ENCODE measurements at places on chromosomes 2 and 18.
A peak's percentile ranks its signal among the peaks of the same experiment; 100 is the strongest.

DNA sequence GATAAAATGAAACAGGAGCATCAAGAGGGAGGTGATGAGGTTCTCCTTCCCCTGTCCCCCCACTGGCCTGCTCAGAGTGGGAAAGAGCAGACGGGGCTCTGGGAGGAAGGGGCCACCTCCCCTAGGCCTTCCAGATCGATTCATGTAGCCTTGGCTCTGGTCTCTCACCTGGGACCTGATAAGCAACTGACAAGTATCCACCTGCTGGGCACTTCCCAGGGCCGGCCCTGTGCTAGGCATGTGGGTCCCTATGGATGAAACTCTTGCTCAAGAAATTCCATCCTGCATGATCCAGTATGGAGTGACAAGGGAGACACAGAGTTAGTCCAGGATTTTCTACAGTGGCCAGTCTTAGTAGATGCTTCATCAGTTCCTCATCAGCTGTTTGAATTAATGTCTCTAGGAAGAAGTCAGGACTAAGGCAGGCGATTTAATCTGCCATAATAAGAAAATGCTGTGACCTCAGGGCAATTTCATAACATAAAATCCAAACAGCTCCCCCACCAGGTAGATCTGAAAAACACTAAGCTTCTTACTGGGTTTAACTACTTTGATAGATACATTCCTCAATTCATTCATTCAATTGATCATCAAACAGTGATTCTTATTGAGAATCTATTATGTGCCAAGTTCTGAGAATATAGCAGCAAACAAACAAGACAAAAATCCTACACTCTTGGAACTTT, 44.7 kb upstream of the ZFP36L2 start:
- H3K27me3 ChIP-seq, result no peaks in the 10 kb centered on the region
- peaks cover 2% of the 10 kb centered on the region for H3K4me1 ChIP-seq
- no peak overlapping the region for H3K4me3 ChIP-seq

DNA sequence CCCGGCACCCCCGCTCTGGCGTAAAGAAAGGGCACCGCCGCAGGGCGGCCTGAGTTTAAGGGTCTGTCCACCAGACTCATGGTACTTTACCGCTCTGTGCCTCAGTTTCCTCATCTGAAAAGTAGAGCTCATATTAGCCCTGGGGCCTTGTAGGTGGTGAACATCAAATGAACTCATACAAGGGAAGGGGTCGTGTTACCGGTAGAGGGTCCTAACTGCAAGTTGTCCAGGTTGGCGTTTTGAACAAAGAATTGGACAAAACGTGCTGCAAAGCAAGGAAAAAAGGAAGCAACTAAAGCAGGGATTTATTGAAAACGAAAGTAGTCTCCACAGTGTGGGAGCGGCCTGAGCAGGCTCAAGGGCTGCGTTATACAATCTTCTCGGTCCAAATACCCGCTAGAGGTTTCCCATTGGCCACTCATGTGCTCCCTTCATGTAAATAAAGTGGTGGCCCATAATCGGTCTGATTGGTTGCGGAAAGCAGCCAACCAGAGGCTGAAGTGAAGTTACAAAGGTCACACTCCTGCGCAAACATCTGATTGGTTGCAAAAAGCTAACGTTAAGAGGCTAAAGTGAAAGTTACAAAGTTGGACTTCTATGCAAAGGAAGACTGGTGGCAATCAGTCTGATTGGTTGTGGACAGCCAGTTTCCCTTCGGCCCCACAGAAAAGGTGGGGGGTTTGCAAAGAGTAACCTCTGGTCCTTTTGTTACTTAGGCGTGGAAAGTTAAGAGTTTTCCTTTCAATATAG, 80.7 kb upstream of the LDLRAD4 start:
- peak overlapping the region; percentile 95 for H3K4me3 ChIP-seq
- H3K27ac ChIP-seq, result peak overlapping the region; percentile 85
- DNase-seq, result peak; percentile 75
- H3K4me1 ChIP-seq, result peaks cover 21% of the 10 kb centered on the region
- peaks cover 5% of the 10 kb centered on the region for H3K36me3 ChIP-seq

GRCh38 chr2:71611781-71612527, 158.6 kb downstream of the DYSF start:
- H3K36me3 ChIP-seq, result no peaks in the 10 kb centered on the region
- no peak overlapping the region for H3K4me3 ChIP-seq
- DNase-seq, result no peak
- H3K4me1 ChIP-seq, result no peaks in the 10 kb centered on the region

DNA sequence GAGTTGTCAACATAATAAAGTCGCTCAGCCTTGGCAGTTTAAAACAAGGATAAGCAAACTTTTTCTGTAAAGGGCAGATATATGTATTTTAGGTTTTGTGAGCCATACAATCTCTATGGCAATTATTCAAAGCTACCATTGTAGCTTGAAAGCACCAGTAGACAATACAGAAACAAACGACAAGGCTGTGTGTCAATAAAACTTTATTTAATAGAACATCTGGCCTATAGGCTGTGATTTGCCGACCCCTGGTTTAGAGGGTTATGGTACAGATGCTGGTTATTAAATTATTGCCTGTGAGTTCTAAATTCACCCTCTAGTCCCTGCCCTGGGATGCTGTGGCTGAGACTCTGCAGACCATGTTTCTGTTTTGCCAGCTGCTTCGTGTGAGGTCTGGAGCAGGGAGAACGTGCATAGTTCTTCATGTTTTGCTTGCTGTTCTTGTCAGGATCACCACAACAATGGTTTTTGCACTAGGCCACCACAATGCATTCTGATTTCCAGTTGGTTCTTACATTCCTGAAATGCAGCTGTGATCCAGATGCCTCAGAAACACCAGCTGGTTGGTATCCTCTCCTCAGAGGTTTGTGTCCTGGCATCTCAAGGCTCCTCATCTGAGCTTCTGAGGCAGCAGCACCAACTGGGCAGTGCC, 46.6 kb downstream of the ICOS start:
- no peak overlapping the region for H3K27ac ChIP-seq
- no peak for DNase-seq
- no peaks in the 10 kb centered on the region for H3K36me3 ChIP-seq

GRCh38 chr18:65398347-65399075, 352.3 kb upstream of the CDH7 start:
- H3K4me1 ChIP-seq, result no peaks in the 10 kb centered on the region
- H3K27ac ChIP-seq, result no peak overlapping the region
- no peak for DNase-seq
- H3K27me3 ChIP-seq, result no peaks in the 10 kb centered on the region
- no peaks in the 10 kb centered on the region for H3K36me3 ChIP-seq

DNA sequence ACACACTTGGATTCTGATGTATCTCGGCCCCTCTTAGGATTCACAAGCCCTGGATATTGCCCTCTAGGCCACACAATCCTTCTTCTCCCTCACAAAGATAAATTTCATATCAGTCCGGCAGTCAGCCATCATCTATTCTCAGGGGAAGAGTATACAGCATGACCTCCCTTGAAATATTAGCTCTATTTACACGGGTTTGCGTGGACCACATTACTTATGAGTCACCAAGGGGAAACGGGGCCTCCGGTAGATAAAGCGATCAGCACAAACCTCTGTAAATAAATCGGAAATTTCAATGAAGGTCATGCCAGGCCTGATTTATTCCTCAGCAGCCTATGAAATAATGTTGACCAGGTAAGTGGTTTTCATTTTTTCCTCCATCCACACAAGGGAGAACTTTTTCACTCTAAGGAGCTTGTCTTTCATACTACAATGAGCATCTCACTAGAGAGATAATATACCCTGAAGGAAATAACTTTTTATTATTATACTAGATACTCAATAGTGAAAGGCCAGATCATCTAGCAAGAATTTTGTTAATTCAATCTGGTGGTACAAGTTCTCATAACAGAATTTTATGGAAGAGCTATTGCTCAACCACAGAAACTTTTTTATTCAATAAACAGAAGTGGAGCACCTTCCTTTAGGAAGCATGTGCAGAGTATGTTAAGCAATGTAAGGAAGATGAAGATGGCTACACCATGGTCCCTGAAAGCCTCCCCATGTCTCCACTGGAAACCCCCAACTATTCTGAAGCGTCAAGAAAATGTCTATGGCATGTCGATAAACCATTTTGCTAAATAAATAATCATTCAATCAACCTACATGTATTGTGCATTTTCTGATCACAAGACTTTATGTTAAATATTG, 125.2 kb upstream of the PIK3C3 start:
- H3K36me3 ChIP-seq, result no peaks in the 10 kb centered on the region
- H3K27ac ChIP-seq, result no peak overlapping the region
- no peak for DNase-seq
- no peaks in the 10 kb centered on the region for H3K27me3 ChIP-seq
- H3K4me1 ChIP-seq, result no peaks in the 10 kb centered on the region

- DNase-seq, result peak; percentile 54
- H3K36me3 ChIP-seq, result no peaks in the 10 kb centered on the region
- peaks cover 23% of the 10 kb centered on the region for H3K27me3 ChIP-seq
- H3K4me1 ChIP-seq, result peaks cover 6% of the 10 kb centered on the region
- H3K4me3 ChIP-seq, result no peak overlapping the region
- no peak overlapping the region for H3K27ac ChIP-seq
These were observed 135.2 kb downstream of the ALPK2 start for GRCh38 chr18:58493516-58494253.

DNA sequence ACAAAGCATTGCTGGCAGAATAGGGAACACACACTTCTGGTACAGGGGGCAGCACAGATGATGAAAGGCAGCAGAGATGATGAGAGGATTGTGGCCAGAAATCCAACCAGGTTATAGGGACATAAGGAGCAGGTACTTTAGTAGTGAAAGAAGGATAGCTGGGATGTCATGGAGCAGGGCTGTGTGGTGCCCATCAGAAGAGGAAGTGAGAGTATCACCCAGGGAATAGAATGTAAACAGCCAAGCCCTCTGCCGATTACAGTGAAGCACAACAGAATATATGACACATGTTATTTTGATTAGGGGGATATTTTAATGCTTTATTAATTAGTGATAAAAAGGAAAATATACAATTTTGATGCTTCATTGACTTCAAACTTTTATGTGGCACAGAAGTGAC, 883.4 kb upstream of the CDH2 start:
- no peaks in the 10 kb centered on the region for H3K36me3 ChIP-seq
- H3K27ac ChIP-seq, result no peak overlapping the region
- H3K4me3 ChIP-seq, result no peak overlapping the region
- H3K27me3 ChIP-seq, result no peaks in the 10 kb centered on the region
- DNase-seq, result no peak
